Stimulated activated CD8-positive, alpha-beta memory T cell treated with anti-CD3 and anti-CD28 coated beads, Interleukin-7, amount 100 ng/mL, for 1 hour (primary cell): ENCODE measurements at places on chromosomes 12 and 14.

DNA sequence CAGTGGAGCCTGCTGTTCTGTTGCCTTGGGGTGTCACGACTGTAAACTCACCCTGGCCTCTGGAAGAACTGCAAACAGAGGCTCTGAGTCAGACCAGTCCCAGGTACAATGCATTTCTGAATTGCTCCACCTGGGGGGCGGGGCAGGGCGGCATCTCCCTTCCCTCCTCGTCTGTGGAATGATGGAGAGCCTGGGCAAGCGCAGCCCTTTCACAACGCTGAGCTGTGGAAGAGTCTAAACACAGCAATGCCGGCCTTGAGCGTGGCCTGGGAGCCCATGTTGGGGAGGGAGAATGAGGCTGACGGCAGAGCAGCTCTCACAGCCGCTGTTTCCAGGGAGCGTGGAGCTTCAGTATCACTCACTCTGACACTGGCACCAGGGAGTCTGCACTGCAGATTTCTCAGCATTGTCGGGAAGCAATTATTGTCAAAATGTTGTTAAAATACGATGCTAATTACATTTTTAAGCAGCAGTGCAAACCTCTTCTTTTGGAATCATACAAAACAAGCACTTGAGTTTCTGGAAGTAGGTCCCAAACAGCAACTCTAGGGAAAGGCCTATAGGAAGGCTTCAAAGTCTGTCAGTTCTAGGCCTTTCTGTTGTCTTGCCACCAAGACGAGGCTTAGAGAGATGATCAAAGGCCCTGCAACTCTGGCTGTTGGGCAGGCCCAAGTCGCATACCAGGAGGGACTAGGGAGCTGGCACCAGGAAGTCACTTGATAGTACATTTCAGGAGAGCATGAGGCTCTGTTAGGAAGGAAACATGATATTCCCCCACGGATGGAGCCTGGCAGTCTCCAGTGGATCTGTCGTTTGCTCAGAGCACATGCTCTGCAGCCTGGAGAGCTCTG, 244.0 kb upstream of the FKBP4 start:
- DNase-seq, result no peak

- DNase-seq, result no peak
Measured at GRCh38 chr12:12094481-12094880, 23.7 kb downstream of the BCL2L14 start.

DNA sequence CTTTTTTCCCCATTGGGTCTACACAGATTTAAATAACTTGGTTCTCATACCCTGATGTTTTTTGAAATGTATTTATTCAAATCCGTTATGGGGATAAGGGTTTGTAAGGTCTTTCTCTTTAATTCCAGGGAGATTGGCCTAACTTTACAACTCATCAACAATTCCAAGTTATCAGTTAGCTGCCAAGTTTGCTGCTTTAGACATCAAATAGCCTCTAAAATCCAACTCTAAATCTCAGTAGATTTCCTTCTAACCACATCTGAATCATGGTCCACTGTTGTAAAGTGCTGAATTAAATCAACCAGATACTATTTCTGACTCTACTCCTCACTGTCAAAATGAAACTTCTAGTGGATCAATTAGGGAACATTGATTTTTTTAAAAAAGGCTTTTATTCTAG, 364.1 kb upstream of the E2F7 start:
- DNase-seq, result no peak

DNA sequence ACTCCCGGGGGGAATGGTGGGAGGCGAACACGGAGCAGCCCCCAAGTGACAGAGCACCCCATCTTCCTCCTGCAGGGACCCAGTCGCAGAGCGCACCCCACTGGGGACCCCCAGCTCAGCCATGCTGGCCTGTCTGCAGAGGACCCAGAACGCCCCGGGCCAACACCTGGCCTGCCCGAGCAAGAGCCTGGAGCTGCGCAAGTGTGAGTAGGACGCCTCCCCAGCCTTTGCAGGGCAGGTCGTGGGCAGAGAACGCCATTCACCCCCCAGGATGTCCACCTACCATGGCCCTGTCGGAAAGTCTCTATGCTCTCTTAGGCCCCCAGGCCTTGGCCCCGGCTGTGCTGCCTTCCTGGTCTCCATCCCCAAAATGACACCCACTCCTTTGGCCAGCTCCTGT, 30.4 kb downstream of the FAM222A start:
- DNase-seq, result no peak

DNA sequence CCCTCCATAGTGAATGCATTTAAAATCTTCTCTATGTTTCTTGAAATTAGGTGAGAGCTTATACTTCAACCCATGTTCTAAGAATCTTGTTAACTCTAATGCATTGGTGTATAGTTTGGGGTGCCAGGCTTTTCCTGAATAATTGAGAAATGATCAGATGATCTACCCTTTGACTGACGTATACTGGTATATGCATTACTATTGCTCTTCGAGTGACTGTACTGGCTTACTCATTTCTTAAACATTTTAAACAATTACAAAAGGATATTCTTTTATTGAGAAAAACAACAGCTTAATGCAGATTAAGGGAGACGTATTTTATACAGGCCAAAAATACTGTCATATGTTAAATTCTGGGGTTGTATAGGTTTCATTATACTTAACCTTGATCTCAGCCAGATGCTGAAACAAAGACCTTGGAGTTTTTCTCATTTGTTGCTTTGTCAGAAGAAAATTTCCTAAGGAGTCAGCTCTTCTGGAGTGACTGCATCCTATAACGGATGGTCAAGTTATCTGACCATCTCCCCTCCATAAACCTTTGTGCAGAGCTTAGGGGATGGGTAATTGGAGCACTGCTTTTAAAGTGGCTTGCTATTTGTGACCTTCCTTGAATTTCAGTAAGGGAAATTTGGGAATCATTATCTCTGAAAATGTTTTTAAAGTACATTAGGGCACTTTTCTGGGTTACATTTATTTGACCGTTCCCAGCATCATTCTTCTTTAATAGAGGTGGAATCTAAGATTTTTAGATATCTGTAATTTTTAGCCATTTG, 507.6 kb downstream of the PCNX1 start:
- DNase-seq, result no peak

DNA sequence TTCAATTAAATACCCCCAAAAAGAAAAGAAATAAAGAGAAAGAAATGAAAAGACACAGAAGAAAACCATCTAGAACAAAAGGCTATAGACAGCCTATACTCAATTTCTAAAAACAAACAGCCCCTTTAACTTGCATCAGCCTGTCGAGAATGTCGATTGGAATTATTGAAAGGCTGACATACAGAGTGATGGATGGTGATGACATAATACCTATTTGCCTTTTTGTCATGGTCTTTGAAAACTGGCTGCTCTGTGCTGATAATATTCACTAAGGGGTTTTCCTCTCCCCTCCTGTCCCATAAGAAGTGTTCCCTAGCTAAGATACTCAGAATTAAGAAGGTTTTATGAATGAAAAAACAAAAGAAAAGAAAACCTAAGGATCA, 393.7 kb downstream of the SOX5 start:
- DNase-seq, result no peak

- DNase-seq, result no peak
Measured at GRCh38 chr12:38892976-38893375, 12.4 kb downstream of the CPNE8 start.

- DNase-seq, result no peak
Measured at GRCh38 chr14:53646925-53647324, 309.7 kb downstream of the BMP4 start.

DNA sequence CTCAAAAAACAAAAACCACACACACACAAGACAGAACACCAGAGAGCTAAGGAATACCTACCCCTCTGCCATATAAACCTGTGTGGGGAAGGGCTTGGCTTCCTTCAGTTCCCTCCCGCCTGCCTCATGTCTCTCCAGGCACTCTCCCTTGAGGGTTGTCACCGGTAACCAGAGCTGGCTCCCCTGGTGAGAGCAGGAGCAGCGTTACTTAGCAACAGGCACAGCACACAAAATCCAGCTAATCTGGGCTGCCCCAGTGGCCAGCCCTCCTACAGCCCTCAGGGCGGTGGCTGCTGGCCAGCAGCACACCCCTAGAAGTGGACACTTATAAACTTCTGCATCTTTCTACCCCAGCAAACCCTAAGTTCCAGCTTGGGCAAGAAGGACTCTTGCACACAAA, 21.6 kb upstream of the NR4A1 start:
- DNase-seq, result no peak

DNA sequence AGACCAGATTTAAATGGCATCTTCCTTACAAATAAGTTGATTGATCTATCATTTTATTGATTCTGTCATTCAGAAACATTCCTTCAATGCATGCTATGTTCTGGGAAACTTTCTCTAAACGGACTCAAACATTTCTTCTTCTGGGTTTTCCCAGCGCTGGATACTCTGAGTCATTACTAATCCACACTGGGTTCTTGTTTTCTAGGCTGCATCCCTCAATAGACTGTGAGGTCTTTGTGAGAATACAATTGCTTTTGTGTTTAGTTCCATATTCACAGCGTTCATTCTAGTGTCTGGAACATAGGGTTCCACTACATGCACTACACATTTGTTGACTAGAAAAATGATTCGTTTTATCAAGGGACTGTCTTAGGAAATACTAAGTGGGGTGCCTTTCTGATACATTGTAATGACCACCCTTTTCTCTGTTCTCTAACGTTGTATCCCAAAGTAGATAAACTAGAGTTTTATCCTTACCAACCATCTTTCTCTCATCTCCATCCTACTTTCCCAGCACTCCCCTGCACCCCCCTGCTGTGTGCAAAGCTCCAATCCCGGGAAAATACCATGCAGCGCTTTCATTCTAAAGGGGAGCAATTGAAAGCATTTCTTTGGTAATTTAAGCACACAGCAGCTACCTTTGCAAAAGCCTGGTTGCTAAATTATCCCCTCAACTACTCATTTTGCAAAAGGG, 878.7 kb downstream of the DIO2 start:
- no peak for DNase-seq

DNA sequence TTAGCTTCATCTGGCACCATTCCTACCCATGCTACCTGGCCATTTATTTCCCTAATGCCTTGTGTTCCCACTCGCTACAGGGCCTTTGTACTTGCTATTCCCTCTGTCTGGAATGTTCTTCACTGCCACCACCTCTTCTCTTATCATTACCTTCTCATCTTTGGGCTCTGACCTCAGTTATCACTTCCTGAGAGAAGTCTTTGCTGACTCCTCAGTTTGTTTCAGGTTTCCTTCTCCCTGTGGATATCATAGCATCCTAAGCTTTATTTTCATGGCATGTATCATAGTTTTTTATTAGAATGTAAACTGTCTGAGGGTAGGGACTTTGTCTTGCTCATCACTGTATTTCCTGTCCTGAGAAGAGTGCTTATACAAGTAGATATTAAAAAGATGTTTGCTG, 29.7 kb downstream of the SPATS2 start:
- DNase-seq, result no peak

DNA sequence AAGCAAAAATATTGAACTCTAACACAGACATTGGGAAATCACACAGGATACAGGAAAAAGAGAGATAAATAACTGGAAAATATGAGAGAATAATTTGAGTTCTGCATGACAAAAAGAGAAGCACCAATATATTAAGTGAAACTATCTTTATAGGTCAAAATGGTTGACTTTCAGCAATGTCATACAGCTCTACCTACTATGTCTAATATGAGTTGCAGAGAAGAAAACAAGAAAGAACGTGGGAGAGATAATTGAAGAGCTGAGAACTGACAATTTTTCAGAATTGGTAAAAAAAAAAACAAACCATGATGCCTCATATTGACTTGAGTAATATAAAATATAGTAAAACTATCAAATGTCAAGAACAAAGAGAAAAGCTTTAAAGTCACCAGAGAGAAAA, 221.7 kb downstream of the BCL11B start:
- no peak for DNase-seq

DNA sequence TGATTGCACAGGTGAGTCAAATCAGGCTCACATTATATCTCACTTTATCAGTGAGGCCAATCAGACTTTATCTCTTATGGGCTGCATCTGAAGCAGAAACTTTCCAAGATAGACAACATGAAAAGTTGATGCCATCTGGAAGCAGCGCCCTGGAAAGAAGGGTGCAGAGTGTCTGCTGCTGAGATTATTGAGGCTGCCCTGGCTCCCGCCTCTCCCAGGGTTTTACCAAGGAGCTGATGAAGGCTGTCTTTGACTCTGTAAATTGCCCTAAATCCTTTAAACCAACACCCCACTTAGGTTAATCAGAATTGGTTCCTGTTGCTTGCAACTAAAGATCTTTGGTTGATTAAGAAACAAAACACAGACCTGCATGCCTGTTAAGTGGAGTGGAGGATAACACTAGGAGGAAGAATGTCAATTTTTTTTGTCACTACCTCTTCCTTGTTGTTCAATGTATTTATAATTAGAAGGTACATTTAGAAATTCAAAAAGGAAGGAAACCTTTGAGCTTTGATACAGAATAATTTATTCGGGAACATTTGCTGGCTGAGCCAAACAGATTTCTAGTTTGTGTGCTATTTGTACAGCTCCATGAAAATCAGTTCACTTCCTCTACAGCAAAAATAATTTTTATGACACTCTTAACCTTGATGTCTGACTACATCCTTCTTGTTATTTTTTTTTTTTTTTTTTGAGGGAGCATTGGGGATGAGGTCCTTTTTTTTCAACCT, 104.1 kb downstream of the VEZT start:
- no peak for DNase-seq

- DNase-seq, result no peak
Measured at GRCh38 chr14:104220215-104221070, 82.1 kb downstream of the KIF26A start.

DNA sequence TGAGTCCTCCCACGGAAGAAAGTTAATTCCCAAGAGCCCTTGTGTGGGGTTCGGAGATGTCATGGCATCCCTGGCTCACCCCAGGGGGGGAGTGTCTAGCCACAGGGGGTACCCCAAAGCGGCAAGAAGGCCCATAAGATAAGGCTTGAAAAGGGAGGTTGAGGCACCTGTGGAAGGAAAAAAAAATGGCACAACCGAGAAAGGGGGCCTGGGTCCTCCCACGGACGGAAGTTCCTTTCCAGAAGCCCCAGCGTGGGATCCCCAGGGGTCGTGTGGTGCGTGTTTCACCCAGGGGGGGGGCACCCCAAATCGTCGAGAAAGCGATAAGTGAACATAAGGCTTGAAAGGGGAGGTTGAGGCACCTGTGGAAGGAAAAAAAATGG, 266.7 kb downstream of the ALG10 start:
- DNase-seq, result no peak

DNA sequence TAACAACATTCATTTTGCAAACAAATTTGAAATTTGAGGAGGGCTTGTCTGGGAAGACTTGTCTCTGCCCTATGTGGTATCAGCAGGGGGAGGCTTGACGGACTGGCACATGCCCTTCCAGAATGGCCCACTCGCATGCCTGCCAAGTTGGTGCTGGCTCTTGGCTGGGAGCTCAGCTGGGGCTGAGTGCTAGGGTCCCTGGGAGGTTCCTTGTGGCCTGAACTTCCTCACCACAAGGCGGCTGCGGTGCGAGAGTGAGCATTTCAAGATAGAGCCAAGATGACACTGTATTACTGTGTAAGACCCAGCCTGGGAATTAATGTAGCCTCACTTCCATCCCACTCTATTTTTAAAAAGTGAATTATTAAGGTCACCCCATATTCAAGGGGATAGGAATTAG, 271.6 kb upstream of the PLEKHG7 start:
- DNase-seq, result no peak

GRCh38 chr12:66852091-66852490, 173.2 kb upstream of the GRIP1 start:
- no peak for DNase-seq
